GM12891 (cell line): ENCODE measurements at places on chromosomes 11 and 22.

- DNase-seq: no peak
Observed at GRCh38 chr11:12094872-12095800, 15.3 kb upstream of the MICAL2 start.

- no peak for DNase-seq
Observed at GRCh38 chr22:38383417-38383816, 66.2 kb upstream of the CSNK1E start.

GRCh38 chr11:18379201-18379600 is 15.2 kb upstream of the LDHA start:
- DNase-seq: no peak

DNA sequence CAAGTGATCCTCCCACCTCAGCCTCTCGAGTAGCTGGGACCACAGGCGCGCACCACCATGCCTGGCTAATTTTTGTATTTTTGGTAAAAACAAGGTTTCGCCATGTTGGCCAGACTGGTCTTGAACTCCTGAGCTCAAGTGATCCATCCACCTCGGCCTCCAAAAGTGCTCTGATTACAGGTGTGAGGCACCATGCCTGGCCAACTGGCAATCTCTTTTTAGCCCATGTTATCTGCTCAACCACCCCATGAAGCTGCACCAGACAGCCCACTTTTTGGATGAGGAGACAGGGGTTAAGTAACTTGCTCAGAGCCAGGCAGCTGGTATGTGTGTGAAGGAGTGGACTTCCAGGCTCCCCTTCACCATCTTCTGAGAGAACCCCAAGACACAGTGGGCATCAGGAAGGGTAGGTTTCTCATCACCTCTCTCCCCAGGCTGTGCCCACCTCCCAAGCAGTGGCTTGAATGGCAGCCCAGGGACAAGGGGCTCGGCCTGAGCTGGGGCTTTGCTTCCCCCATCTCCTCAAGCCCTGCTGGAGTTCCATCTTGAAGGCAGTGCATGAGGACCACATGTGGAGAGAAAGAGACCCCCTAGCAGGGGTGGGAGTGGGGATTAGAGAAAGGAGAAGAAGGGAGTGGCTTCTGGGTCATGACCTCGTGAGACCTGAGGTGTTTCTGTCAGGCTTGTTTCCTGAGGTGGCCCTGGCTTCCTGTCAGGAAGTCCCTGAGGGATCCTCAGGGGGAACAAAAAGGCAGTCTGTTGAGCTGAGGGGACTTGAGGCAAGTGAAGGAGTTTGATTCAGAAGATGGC is 87.5 kb upstream of the PARVA start:
- no peak for DNase-seq

DNA sequence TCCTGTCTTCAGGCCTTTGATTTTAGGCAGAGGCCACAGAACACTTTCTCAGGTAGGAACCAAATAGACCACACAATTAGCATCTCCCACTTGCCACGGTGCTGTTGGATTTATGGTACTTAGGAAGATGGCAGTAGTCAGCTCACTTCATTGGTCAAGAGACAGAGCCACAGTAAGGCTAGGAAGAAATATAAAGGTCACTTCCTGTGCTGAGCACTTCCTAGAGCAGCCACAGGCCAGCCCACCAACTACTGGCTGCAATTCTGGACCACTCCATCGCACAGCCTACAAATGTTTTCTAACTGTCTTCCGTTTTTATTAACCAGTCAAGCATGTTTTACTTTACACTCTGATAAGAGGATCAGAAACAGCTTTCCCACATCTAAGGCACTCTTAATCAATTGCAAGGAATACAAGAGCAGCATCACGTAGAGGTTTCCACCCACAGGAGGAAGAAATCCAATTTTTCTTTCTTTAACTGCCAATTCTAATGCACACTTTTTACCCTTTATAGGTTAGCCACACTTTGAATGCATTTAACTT is 54.7 kb downstream of the ABTB2 start:
- DNase-seq: no peak

DNA sequence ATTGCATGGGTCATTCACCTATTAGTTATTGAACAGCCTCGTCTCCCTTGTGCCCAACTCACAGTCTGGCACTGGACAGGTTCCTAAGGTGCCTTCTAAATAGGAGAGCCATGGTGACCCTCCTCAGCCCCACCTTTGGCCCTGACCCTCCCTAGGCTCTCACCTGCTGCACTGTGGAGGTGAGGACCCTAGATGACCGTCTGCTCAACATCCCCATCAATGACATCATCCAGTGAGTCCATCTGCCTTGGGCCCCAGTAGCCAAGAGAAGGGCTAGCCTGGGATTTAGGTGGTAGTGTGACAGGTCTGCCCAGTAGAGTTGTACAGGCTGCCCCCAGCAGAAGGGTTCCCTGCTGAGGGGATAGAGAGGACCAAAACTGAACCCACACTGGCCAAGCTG is 13.6 kb downstream of the UCP2 start:
- no peak for DNase-seq

- DNase-seq: peak; percentile 36
Observed at GRCh38 chr22:42895087-42895486, 38.0 kb upstream of the ARFGAP3 start.

DNA sequence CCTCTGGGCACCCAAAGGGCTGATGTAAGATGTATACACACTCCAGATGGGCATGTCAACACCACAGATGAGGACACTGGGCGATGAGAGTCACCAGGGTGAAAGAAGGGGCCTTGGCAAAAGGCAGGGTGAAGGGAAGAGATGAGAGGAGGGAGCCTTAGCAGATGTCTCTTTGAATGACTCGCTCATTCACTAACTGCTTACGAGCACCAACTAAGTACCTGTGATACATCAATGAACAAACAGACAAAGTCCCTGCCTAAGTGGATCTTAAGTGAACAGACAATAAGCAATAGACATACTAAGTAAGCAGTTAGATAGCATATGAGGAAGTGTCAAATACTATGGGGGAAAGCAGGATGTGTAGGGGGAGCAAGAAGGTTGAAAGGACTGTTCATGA is 7.5 kb downstream of the ME3 start:
- no peak for DNase-seq

GRCh38 chr22:38135133-38135706 is 24.7 kb upstream of the BAIAP2L2 start:
- DNase-seq: no peak

GRCh38 chr22:37647928-37648327 is 8.5 kb downstream of the SH3BP1 start:
- DNase-seq: no peak

DNA sequence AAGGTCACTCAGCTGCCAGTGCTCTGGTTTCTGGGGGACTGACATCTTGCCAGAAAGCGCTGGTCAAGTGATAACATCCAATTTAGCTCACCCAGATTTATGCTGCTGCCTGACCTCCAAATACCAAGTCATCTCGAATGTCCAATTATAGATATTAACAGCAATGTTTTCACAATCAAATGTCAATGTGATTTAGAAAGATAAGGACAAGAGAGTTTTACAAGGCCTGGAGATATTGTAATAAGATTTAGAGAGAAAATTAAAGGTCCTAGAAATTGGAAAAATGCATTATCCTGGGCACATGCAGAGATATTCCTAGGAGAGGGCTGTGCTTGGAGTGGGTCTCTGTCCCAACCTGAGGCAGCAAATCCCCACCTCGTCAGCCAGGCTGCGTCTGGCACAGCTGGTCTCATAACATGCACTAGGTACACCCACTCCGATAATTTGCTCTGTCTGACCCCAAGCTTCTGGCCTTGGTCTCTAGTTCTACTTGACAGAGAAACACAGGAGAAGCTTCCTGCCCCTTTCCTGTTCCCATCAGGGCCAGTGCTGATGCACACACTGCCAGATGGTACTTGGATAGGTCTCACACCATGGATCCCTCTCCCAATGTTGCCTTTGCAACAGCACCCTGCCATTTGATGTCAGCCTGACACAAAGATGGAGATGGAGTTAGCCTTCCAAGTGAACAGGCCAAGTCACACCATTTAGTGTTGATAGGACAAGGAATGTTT is 28.6 kb downstream of the USH1C start:
- no peak for DNase-seq

GRCh38 chr22:20573176-20573832 is 65.9 kb downstream of the MED15 start:
- no peak for DNase-seq

- DNase-seq: no peak
Observed at GRCh38 chr22:42611051-42611450, 3.6 kb downstream of the POLDIP3 start.

DNA sequence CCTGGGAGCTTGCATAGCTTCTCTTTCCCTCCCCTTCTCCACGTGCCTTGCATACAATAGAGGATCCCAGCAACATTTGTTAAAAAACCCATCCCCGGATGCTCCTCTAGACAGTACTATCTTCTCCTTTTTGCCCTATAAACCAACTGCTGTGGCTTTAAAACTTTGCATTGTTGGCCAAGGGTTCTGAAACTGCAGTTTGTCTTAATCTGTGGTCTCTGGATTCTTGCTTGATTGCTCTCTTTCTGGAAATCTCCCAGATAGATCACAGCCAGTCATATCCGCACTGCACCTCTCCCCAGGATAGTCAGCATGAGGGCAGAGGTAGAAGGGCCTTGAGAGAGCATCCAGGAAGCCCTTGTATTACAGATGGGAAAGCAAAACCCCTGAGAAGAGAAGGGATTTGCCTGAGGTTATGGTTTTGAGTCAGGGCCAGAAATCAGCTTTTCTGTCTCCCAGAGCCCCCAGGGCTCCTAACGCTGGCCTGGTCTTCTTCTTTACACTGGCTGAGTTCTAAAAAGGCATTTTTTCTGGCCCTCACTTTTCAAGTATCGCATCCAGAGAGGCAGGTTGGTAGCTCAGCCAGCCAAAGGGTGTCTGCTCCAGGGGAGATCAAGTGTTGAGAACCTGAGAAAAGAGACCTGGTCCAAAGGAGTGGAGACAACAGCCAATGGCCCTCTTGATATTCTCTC is 70.6 kb downstream of the ADM start:
- no peak for DNase-seq

DNA sequence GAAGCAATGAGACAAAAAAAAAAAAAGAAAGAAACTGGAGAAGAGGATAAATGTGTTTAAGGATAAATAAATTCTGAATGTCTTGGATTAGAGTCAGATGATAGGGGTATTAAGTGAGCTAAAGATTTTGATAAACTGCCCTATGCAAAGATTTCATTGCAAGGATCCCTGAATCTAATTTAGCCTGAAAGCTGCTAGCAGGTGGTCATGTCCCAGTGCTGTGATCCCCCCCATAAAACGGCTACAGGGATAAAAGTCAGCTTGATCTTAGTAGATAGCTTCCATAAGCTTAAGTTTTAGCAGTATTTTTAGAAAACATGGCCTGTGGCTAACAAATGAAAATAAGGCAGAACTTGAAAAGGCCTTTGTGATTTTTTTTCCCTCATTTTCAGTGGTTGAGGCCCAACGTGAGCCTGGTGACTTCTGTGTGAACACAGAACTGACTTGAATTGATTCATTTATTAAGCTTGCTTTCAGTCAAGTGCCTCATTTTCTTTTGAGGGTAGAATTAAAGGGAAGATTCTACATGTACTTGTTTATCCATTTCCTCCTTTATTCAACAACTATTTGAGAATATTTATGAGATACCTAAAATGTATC is 44.5 kb downstream of the CD44 start:
- DNase-seq: no peak

GRCh38 chr11:42770444-42771065 is 541.2 kb upstream of the API5 start:
- DNase-seq: peak; percentile 20

GRCh38 chr11:127639916-127640315 is 639.3 kb upstream of the KIRREL3 start:
- DNase-seq: no peak

GRCh38 chr11:62137276-62137861 is 13.6 kb downstream of the INCENP start:
- DNase-seq: no peak

GRCh38 chr11:27401833-27402316 is 38.9 kb upstream of the CCDC34 start:
- DNase-seq: no peak

DNA sequence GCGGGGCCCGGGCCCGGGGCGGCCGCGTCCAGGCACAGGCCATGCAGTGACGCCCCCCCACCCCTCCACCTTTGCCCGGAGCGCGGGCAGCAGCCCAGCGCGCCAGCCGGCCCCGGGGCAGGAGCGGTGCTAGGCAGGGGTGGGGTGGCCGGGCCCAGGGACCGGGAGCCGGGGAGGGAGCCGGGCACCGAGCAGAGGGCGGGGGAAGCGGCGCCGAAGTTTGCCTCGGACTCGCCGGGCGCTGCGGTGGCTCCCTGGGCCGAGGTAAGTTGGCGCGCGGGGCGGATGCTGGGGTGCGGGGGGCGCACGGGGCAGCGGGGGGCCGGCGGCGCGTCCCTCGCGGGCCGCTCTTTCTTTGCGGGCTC is 332 bp downstream of the TEAD1 start:
- peak; percentile 29 for DNase-seq

DNA sequence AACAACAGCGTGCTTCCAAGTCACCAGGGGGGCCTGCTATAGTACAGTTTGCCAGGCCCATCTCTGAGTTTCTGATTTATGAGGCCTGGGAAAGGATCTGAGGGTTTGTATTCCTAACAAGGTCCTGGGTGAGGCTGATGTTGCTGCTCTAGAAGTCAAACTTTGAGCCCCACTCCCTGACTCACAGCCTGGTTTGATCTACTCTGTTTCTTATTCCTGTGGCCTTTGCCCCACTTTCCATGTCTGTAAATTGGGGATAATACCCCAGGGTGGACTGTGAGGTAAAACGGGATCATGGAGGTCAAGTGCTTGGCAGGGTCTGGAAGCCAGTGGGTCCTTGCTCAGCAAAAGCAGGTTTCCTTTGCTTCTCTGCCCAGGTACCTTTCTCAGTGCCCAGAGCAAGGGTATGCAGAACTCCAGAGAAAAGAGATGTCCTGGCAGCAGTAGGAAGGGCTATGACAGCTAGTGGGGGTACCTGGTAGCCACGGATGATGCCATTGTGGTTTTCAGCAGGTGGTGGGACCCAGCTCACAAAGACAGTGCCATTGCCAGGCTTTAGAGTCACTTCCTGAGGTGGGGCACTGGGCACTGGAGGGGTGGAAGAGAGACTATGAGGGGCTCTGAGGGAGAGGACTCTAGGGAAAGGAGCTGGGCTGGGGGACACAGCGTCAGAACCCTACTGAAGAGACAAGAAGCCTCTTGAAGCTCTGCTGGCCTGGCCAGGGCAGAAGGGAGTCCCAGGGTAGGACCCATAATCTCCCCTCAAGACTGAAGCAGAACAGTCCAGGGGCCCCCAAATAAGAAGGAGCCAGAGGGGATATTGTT is 2.8 kb downstream of the ROBO4 start:
- DNase-seq: no peak
